ENCODE measurements at places on chromosomes 2 and 18. TPM values are rescaled to one million over a fixed set of nuclear protein-coding genes. Genes with fewer than 3 reads are reported as not detected.

DNA sequence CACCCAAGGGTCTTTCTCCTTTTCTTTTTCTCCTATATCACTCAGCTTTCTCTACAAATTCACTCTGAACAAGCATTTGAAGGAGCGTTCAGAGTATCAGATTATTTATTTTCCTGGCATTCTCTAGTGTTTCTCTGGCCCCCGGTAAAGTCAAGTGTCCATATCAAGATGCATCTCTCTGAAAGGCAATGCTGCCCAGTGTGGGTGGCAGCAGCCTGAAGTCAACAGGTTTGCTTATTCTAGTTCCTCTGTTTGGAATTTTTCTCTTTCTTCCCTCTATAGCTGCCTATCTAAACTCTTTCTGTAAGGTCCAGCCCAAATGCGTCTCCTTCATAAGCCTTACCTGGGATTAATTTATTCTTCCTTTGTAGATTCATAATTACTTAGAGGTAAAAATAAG, 526.2 kb upstream of the TNP1 start:
- no peak for DNase-seq
- H3K27me3 ChIP-seq = no peaks in the 10 kb centered on the region
- H3K4me1 ChIP-seq = no peaks in the 10 kb centered on the region
- H3K36me3 ChIP-seq = peaks cover 8% of the 10 kb centered on the region
- H3K27ac ChIP-seq = no peak overlapping the region

DNA sequence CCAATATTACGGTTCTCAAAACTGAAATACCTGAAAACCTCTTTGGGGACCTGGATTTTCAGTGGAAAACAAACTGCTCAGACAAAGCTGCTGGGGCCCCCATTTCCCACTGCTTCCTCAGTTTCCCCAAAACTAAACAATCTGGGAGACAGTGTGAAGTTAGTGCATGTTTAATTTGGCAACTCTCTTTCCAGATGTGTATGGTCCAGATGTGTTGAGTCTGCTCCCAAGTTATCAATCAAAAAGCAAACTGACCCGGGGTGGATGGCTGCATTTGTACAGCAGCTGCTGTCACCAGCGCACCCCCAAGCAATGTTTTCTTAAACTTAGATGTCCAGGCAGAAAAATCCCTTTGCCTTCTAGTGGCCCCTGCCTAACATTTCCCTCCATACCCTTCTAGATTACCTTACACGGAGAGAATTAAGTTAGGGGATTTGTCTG, 136.9 kb downstream of the COPS8 start:
- H3K27me3 ChIP-seq = no peaks in the 10 kb centered on the region
- no peaks in the 10 kb centered on the region for H3K4me1 ChIP-seq
- no peak for DNase-seq

Gene POLE4
- total RNA-seq = 22.1 TPM

GRCh38 chr2:70738159-70738558, 29.8 kb downstream of the ADD2 start:
- peaks cover 66% of the 10 kb centered on the region for H3K4me1 ChIP-seq
- no peak overlapping the region for H3K4me3 ChIP-seq
- no peak for DNase-seq
- H3K36me3 ChIP-seq = no peaks in the 10 kb centered on the region

DNA sequence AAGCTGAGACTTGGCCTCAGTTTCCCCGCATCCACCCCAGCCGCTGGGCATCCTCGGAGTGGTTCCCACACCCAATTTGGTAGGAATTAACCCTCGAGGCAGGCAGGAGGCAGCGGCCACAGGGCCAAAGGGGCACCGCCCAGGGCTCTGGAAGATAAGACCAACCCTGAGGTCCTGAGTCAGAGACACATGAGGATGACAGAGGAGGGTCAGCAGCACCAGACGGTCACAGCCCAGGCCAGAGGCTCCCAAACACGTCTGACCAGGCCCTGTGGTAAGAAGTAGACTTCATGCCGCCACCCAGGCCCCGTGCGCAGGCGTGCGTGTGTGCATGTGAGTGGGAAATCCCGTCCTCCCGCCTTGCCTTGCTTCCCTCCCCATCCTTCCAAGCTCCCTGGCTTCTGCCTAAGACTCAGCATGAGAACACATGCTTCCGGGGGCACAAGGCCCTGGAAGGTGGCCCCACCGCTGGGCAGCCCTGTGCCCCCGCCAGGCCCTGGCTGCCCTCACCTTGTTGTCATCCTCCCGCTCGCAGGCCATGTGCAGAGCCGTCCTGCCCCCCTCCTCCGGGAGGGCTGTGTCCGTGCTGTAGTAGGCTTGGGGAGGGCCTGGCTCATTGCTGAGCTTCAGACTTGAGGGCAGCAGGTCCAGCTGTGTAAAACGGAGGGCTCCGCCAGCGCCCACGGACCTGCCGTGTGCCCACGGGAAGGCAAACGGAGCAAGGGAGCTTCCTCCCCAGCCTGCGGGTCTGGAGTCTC, 46.3 kb downstream of the ANKMY1 start:
- no peak overlapping the region for H3K27ac ChIP-seq
- no peak overlapping the region for H3K4me3 ChIP-seq
- no peaks in the 10 kb centered on the region for H3K36me3 ChIP-seq
- no peaks in the 10 kb centered on the region for H3K4me1 ChIP-seq
- no peak for DNase-seq
- peaks cover 10% of the 10 kb centered on the region for H3K27me3 ChIP-seq
